Smooth muscle cell of the brain vasculature (primary cell): ENCODE measurements at places on chromosomes 11 and 22.

DNA sequence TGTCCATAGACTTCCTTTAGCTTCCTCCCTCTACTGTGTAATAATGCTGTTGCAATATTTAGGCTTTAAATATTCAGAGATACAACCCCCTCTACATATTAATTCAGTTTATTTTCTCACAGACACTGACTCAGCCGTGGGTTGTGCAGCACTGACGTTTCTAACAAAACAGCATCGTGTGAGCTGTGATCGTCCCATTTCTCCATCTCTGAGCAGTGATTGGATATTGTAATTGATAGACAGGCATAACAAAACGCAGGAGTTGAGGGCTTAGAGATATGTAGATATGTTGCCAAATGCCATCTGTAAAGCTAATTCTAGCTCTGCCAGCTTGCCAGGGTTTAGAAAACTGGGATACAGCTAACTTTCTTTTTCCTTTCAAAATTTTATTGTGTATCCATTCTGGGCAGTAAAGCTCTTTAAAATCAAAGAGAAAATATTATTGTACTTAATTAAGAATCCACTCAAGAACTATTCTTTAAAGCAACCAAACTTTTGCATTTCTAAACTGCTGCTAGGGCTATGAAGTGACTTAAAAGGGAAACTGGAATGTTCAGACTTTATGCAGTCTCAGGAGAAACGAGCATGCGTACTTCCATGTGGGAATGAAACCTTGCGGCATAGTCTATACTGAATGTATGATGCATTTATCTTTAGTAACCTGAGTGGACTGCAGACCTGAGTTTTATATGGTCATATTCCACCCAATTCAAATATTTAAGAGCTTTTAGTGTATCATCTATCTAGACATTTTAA is 22.7 kb downstream of the BTBD10 start:
- DNase-seq: peak; percentile 69

DNA sequence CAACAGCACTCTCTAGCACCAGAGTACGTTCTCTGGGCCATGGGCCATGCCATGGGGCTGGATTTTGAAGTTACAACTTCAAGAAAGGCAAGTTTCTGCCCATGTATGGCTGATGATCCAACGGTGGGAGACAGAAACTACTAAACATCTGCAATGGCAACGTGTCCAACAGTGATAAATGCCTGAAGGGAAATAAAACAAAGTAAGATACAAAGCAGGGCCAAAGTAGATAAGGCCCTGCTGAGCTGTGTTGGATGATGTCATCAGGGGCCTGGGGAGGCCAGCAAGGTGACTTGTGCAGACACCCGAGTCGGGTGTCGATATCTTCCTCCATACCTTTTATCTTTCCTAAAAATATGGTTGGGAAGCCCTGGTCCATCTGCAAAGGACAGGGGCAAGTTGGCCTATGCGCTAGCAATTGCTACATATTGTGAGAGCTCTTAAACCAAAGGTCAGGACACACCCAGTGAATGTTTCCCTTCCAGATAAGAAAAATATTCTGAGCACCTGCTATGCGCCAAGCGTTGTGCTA is 487.2 kb downstream of the MN1 start:
- DNase-seq: no peak

- DNase-seq: no peak
Measured at GRCh38 chr22:28146401-28147314, 227.6 kb upstream of the PITPNB start.

- DNase-seq: no peak
Measured at GRCh38 chr11:101456812-101457211, 127.0 kb downstream of the TRPC6 start.

DNA sequence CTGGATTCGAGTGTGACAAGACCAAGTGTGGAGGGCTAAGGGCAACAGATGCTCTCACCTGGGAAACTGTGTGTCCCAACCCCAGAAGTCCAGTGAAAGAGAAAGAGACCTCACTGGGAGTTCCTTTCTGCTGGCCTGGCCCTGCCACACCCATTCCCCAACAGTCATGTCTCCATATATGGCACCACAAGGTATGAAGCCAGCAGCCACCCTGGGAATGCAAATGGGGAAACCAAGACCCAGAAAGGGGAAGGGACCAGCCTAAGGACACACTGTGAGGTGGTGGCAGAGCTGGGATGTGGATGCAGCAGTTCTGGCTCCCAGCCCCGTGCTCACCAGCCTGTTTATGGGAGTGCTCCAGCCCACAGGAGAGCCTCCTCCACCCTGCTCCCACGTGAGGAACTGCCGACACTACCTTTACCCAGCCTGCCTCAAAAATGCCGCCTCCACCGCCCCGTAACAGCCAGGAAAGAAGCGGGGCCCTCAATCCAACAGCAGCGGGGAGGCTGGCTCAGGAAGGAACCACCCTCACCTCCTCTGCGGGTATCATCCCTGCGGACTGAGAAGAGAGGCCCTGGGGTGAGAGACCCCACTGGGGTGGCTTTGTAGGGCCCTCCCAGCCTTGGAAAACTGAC is 12.6 kb downstream of the LMO1 start:
- no peak for DNase-seq

DNA sequence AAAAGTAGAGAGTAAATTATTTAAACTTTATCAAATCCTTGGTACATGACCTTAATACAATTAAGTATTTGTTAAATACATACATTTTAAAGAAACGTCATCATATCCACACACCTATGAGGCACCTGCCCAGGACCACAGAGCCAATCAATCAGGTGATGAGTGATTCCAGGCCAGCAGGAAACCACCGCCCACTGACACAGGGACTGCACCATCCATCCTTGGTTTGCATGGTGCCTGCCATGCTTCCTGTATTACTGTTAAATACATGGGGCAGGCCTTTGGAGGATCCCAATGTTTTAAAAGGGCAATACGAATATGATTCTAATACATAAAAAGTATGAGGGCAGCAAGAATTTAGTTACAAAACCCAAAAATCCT is 7.0 kb upstream of the TBC1D10A start:
- no peak for DNase-seq

GRCh38 chr11:111454561-111455192 is 57.5 kb downstream of the BTG4 start:
- DNase-seq: peak; percentile 24

GRCh38 chr11:66542362-66542761 is 3.5 kb downstream of the ZDHHC24 start:
- DNase-seq: no peak

GRCh38 chr11:19580646-19581045 is 132.0 kb upstream of the NAV2 start:
- DNase-seq: no peak

GRCh38 chr11:123344790-123345357 is 85.2 kb upstream of the GRAMD1B start:
- DNase-seq: no peak

- DNase-seq: no peak
Measured at GRCh38 chr11:131146827-131147490, 223.5 kb upstream of the NTM start.

DNA sequence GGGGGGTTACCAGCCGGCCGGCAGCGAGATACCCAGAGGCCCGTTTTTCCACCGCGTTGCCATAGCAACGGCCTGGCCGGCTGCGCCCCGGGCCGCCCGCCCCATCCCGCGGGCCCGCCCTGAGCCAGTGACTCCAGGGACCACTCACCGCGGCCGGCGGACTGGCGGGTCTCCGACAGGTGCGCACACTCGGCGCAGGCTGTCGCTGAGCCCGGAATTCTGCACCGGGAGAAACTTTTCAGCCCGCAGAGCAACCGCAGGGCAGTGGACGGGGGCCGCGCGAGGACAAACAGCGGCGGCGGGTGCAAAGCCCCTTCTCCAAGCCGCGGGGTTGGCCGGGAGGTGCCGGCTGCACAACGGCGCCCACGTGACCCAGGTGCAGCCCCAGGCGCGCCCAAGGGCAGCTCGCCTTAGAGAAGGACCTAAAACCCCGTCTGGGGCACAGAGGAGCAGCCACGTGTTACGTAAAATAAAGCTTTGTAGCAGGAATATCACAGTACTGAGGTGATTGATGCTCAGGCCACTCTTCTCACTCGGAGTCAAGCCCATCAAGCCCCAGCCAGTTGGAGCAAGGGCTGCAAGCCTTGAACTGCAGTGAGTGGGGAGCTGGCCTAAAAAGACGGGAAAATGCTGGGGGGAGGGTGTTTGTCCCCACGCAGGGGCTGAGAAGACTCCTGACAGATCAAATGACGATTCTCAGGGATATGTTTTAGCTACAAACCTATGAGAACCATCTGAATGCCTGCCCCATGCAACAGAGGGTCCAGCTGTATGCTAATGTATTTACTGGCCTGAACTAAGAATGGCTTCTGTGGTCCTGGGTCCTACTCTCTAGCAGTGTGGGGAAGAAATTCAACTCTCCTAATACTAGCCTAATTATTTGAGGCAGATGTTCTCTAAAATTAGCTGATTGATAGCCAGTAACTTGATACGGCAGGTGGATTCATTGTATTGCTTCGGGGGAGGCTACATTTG is at the start of gene STK33:
TSS of gene STK33 (minus strand) at position 294 of the 975 bp plus-strand sequence. CDS start 119,323 bp downstream, outside the sequence.
- DNase-seq: no peak

GRCh38 chr11:34234086-34234740 is 123.6 kb downstream of the ABTB2 start:
- no peak for DNase-seq

DNA sequence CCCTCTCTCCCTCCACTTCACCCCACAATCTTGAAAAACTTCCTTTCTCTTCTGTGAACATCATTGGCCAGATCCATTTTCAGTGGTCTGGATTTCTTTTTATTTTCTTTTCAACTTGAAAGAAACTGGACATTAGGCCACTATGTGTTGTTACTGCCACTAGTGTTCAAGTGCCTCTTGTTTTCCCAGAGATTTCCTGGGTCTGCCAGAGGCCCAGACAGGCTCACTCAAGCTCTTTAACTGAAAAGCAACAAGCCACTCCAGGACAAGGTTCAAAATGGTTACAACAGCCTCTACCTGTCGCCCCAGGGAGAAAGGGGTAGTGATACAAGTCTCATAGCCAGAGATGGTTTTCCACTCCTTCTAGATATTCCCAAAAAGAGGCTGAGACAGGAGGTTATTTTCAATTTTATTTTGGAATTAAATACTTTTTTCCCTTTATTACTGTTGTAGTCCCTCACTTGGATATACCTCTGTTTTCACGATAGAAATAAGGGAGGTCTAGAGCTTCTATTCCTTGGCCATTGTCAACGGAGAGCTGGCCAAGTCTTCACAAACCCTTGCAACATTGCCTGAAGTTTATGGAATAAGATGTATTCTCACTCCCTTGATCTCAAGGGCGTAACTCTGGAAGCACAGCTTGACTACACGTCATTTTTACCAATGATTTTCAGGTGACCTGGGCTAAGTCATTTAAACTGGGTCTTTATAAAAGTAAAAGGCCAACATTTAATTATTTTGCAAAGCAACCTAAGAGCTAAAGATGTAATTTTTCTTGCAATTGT is 92.3 kb downstream of the CD44 start:
- DNase-seq: no peak

- DNase-seq: no peak
Measured at GRCh38 chr22:44566911-44567310, 68.9 kb upstream of the RTL6 start.

GRCh38 chr11:116093481-116094270 is 589.5 kb upstream of the CADM1 start:
- no peak for DNase-seq

GRCh38 chr11:14643697-14644225 is at the start of gene PDE3B:
Gene PDE3B (plus strand): TSS chr11:14643804. CDS start chr11:14644076, 272 bp downstream.
- no peak for DNase-seq

GRCh38 chr11:23539556-23539955 is 679.3 kb upstream of the CCDC179 start:
- no peak for DNase-seq

- no peak for DNase-seq
Measured at GRCh38 chr11:128194216-128194615, 393.1 kb downstream of the ETS1 start.

DNA sequence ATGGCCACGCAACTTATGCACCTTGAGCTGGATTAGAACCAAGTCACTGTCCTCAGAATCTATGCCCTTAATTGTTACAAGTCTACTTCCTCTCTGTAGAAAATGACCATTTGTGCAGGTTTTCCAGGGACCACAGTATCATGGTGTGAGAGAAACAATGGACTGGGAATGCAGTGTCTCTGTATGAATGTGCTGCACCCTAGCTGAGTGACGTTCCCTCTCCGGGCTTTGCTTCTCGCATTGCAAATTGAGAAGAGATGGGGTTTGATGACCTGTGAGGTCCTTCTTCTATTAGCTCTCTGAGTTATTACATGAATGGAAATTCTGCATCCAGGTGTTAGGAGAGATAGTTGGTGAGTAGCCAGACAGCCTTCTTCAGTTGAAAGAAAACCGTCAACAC is 1052.3 kb downstream of the NTM start:
- DNase-seq: no peak

DNA sequence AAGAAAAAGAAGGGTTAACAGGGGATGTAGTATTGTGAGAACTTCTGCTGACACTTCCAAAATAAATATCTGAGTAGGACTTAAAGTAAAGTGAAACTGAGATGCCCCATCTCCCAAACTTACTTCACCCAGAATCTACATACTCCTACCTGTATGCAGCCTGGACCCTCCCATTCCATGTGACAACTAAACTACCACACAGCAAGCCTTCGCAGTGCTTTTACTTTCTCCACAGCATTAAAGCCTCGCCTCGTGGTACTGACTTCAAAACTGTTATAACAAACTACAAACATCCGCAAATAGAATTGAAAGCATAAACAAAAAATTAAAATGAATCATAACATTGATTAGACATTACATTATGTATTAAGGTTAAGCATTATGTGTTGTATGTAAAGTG is 985 bp downstream of the MPZL2 start:
- no peak for DNase-seq

DNA sequence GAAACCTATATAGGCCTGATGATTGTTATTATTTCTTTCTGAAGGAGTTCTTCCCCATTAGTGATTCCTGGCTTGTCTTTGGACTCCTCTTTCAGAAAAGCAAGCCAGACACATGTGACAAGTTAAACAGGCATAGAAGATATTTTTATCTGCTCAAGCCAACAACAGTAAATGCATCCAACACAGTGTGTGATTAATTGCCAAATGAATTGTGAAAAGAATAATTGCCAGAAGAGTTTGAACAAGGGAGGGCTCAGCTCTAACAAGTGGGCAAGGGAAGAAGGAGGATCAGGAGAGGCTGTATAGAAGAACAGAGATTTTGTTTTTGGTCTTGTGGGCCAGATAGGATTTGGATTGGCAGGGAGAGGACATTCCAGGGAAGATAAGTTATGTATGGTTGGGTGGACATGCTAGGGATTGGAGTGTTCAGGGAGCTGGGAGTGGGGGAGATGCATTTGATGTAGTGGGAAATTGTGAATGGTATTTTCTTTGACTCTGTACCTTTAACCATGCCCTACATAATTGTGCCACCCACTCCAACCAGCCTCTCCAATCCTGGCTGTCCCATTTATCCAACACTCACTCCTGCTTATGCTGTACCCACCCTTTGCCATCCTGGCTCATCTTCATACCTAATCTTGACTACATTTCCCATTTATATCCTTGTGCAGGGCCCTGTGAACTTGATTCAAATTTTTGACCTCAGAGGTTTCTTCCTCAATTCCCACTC is 172.8 kb downstream of the RRAS2 start:
- no peak for DNase-seq

DNA sequence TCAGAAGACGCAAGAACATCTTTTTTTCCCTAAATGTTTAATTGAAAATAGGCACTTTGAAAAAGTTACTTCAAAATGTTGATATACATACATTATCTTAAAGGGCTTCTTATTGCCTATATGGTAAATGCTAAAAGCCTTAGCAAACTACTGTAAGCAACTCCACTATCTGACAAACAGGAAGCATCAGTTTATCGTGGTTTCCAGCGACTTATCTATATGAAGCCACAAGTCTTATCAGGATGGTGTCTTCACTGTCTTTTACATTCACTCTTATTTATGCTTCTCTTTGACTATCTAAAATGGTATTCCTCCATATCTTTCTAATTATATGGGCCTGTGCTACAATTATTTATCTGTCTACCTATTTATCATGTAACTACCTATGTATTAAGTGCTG is 2091.9 kb downstream of the LRRC4C start:
- no peak for DNase-seq

GRCh38 chr22:37672920-37673455 is 2.4 kb upstream of the LGALS1 start:
- no peak for DNase-seq
